ENCODE measurements at places on chromosomes 4 and X.

DNA sequence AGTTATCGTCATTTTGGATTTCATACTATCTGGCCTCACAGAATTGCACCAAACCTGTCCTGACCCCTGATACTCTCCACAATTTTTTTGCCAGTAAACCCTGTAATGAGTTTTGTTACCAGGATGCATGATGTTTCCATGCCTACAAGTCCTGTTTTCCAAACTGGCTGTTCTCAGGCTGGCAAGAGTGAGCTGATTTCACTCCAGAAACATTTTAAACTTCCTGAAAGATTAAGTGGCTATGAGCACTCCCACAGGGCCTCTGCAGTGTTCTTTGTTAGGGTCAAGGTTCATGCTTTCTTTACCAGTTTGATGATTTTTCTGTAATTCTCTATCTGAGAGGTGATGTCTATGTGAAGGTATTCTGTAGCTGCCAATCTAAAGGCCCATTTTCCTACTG, 31.7 kb upstream of the PDLIM3 start:
- DNase-seq, result no peak

- no peak for DNase-seq
Observed at GRCh38 chrX:78314561-78314960, 12.8 kb downstream of the CYSLTR1 start.

DNA sequence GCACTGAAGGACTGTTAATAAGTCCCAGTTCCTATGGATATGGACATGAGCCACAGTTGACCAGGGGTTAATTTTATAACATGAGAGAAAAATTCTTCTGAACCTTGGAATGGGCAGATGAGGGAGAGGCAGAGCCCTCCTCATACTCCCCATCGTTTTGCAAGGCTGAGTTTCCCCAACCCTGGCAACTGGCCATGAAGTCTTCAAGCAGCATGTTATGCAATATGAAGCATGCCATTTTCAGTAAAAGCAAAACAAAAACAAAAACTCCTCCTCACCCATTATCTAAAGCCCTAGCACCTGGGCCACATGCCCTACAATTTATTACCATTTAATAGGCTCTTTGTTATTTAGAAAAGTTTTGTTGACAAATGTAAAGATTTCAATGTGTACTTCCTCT, 64.5 kb downstream of the GPC4 start:
- no peak for DNase-seq

DNA sequence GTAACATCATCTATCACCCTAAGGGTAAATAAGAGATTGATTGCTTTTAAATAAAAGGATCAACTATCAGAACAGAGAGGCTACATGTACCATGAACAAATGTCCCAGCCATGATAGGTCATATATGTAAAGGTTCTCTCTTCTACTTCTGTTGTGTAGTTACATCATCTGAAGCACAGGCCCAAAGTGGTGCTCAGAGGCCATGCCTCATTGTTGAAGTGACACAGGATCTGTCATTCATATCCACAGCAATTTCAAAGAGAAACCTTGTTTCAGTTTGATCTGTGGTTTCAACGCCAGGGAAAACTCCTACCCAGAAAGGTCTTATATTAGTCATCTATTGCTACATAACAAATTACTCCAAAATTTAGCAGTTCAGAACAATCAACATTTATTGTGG, 269.2 kb upstream of the MAOA start:
- no peak for DNase-seq

- no peak for DNase-seq
Observed at GRCh38 chr4:16706251-16706650, 192.2 kb downstream of the LDB2 start.

- no peak for DNase-seq
Observed at GRCh38 chr4:124325690-124326089, 386.8 kb downstream of the ANKRD50 start.

- DNase-seq, result no peak
Observed at GRCh38 chr4:142563682-142564291, 282.3 kb downstream of the INPP4B start.

GRCh38 chr4:189763583-189763982, 177.1 kb upstream of the FRG1 start:
- DNase-seq, result no peak
